ENCODE measurements at places on chromosomes 4 and X.

DNA sequence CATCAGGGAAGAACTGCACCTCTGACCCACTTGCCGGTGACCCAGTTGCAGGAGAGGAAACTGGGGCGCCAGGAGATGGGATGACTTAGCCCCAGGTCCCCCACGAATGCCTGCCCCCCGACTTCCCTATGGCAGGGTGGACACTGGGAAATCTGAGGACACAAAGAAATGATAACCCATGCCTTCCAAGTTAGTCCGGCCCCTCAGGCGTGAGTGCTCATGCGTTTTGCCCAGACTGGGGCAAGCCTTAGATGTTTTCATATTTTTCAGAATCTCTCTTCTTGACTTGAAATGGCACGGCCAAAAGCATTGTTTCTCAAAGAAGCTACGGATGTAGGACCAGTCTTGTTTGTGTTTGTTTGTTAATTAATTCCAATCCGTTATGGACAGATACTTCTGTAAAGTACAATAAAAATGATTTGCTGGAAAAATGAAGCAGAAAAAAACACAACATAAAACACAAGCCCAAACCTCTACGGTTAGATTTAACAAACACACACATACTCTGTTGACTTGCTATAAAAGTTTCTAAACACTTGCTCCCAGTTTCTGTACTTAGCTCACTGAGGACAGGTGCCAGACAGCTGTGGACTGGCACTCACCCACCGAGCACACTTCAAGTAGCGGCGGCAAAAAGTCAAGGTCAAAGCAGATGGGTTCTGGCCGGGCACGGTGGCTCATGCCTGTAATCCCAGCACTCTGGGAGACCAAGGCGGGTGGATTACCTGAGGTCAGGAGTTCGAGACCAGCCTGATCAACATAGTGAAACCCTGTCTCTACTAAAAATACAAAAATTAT, 341.5 kb downstream of the BCOR start:
- DNase-seq = no peak

- DNase-seq = no peak
Observed at GRCh38 chr4:47061435-47061834, 30.1 kb downstream of the GABRB1 start.

- no peak for DNase-seq
Observed at GRCh38 chr4:142547974-142548373, 298.1 kb downstream of the INPP4B start.

GRCh38 chr4:165476214-165477098, 97.6 kb downstream of the CPE start:
- no peak for DNase-seq

DNA sequence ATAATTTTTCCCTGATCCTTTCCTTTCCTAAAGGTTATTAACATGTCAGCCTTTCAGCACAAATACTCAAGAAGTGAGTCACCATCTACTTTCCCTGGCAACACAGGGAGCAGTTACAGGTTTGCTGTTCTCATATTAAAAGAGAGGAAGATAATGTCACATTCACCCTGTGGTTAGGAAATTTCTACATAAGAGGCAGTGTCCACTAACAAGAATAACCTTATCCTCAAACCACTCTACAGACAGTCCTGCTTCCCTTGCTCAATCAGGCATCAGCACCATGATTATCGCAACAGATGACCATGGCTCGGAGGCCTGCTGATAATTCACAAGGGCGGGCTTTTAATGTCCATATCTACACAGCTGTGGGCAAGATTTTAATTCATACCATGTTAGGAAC, 30.9 kb downstream of the RNF150 start:
- no peak for DNase-seq

- no peak for DNase-seq
Observed at GRCh38 chr4:63637270-63637669, 772.0 kb downstream of the TECRL start.

- DNase-seq = no peak
Observed at GRCh38 chr4:27429364-27429871, 568.8 kb downstream of the STIM2 start.

DNA sequence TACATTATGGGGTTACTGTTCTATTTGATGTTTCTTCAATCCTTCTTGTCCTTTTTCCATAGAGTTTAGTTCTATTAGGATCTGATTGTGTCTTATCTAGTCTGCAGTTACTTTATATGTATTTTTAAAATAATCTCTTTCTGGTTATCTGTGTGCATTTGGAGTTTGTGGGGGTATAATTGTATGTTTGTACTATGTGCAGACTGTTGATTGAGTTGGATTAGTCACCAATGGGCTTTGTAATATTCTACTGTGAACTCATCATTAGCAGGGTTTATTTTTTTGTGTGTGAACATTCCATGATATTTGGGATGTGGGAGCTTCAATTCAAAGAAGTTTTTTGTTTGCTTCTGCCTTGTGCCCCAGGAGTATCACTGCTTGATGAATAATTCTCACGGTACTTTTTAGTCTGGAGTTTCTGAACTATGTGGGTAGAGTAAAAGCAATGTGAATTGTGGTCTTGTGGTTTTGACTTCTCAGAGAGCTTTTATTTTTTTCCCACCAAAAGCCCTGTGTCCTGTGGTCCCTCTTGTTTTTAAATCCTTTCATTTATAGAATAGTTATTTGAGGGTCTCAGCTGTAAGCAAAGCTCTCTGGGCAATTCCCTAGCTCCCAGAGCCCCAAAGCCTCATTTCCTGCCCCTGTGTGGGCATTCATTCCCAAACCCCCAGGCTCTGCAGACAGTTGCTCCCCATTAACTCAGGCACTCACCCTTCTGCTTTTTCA, 127.8 kb downstream of the PHKA2 start:
- no peak for DNase-seq

- no peak for DNase-seq
Observed at GRCh38 chr4:55159851-55160250, 34.5 kb upstream of the KDR start.

DNA sequence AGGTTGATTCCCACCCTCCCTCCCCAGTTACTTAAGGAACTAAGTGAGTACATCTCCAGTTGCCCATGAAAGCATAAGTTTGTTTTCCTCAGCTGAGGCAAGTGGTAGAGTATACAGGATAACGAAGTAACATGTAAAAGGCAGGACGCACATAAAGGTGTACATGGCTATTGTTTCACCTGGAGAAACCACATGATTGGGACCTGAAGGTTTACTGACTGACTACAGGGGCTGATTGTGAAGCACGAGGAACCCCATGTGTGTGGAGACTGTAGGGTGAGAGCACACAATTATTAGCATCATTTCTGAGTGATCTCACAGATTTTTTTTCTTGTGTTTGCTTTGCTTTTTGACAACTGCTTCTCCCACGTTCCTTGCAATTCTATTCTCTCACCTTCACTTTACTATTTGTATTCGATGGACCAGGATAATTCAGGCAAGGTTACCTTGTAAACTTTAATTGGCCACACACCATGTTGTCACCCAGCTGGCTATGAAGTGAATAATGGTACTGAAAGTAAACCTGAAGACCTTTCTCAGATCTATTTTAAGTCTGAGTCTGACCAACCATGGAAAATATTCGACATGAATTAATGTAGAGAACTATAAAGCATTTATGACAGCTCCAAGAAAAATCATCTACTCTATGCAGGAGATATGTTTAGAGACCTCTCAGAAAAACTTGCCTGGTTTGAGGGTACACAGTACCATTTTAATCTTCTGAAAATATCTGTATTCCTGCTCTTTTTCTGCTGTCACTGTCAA, 102.5 kb upstream of the MYOZ2 start:
- DNase-seq = no peak

GRCh38 chr4:76562836-76563453, 127.9 kb downstream of the SHROOM3 start:
- DNase-seq = no peak

DNA sequence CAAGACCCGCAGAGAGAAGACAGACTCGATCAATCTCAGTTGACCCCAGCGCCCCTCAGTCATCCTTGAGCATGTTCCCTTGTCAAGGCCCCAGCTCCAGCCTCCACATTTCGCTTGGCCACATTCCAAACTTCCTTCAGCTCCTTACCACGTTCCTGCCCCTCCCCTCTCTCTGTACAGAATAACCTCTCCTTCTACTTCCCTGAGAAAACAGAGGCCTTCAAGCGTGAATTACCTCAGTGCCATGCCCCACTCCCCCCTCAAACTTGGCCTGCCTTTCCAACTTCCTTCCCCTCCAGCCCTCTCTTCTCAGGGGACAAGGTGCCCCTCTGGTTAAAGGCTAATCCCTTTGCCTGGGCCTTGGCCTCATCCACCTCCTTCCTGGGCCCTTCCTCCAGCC, 3.2 kb upstream of the RIPPLY1 start:
- no peak for DNase-seq

DNA sequence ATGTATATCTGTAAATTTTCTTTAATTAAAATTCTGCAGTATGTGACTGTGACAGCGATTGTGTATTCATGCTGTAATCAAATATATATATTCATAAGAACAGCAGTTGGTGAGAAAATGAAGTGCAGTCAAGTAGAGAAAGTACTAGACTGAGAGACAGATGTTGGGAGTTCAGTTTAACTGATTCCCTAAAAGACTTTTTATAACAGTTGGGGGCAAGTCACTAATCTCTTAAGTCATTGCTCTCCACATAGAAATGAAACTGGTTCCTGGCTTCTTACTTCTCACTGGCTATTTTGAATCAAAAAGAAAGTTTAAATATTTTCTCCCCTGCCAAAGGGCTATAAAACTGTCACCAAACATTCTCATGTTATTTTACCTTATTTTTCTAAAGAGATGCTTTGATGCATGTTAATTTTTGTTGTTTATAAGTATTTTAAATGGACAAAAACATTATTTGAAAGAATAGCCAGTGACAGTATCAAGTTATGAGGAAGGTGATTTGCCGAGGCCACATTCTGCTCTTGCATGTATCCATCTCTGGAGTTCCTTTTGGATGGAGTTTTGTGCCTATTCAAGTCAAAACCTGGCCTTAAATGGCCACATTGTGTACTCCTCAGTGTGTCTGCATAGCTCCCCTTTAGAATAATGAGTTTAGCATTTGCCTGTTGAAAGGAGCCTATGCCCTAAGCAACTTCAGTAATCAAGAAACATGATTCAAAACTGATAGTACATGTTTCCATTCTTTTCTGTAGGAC, 30.8 kb downstream of the EXOC1 start:
- DNase-seq = no peak

- no peak for DNase-seq
Observed at GRCh38 chrX:104183685-104184084, 17.4 kb downstream of the FAM199X start.

- no peak for DNase-seq
Observed at GRCh38 chr4:15167743-15168142, 165.5 kb downstream of the CPEB2 start.

DNA sequence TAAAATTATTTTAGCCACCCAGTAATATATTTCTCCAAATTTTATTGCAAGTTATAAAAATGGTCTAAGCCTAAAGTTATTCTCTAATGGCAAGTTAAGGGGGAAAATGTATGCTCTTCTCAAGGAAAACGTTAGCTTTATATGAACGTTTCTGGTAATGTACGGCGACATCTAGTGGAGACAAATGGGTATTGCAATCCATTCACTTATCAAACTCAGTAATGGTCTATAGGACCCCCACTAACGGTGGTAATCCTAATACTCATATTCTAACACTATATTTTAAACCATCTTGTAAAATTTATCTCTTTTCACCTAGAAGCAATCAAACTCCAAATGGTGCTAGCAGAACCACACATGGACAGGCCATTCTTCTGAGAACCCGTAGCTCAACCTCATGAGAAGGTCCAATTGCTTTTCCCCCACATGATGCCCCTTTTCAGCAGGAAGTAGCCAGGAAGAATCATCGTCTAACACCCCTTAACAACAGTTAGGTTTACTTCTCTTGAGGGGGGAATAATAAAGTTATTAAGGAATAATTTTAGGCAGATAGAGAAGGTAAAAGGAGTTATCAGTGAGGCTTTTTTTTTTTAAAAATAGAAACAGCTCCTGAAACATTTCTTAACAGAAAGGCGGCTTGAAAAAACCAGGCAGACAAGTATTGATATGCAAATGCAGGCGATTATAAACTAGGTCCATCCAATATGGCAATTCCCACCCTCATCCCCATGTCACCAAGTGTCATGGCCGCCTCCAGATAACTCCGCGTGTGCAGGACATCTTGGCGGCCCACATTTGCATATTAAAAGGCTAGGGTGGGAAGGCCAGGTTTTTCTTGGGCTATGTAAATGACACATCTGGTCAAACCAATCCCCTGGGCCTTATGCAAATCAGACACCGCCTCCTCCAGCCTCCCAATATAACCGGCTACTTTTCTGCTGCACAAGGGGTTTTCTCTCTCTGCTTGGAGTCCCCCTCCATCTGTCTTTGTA, 35.0 kb downstream of the NUDT11 start:
- no peak for DNase-seq

DNA sequence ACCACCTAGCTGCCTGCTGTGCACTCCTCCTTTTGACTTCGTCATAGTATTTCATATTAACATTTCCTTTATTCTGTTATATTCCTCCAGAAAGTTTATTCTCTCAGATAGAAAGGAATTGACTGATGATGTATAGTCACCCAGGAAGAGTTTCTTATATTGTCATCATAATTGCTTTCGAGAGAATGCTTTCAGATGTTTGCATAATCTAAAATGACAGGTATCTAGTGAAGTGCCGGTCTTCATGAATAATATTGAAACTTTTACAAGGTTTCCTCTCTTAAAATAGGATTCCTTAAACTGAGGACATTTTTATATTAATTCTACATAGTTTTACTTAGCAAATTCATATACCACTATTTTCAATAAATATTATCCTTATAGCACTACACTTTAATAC, 10.1 kb downstream of the SEC24D start:
- no peak for DNase-seq

Measured in tibial nerve (tissue), 4 donors.